ENCODE measurements at places on chromosomes 13 and 19.

GRCh38 chr19:4567584-4568071, 8.1 kb upstream of the SEMA6B start:
- no peak for DNase-seq

DNA sequence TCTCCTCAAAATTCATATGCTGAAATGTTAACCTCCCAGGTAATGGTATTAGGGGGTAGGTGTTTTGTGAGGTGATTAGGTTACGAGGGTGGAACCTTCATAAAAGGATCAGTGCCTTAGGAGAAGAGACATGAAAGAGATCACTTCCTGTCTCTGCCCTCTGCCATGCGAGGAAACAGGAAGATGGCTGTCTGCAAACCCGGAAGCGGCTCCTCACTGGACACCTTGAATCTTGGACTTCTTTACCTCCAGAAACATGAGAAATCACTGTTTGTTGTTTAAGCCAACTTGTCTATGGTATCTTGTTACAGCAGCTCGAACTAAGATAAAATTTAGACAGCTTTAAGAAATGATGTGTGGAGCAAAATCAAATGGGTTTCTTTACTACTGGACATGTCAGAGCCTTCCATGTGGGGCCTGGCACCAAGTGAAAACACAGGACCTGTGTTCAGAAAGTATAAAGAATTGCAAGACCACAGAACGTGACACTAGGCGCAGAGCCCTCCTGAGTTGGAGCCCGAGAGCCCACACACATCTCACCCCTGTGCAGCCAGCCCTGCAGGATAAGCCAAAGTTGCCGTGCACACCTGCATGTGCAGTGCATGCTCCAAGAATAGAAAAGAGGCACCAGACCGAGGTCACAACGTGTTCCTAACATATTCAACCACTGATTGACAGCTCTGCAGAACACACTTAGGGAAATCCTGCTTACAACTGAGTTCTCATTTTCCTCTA, 112.5 kb upstream of the UQCRFS1 start:
- DNase-seq = no peak

DNA sequence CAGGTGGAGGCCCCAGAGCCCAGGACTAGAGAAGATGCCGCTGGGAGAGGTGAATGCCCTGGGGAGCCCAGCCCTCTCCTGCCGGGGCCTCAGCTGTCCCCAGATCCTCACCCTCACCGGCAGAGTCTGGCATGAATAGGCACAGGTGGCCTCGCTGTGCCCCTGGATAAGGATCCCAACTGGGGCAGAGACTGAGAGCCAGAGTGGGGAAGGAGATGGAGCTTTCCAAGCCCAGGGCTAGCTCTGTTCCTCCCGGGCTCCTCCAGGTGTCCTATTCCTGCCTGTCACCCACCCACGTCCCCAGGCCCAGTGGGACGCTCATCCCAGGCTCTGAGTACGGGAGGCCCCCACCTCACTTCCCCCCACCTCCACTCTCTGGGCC, 16.5 kb downstream of the PRR36 start:
- DNase-seq = no peak

GRCh38 chr13:73610799-73611592, 523.2 kb downstream of the KLF12 start:
- DNase-seq = no peak

DNA sequence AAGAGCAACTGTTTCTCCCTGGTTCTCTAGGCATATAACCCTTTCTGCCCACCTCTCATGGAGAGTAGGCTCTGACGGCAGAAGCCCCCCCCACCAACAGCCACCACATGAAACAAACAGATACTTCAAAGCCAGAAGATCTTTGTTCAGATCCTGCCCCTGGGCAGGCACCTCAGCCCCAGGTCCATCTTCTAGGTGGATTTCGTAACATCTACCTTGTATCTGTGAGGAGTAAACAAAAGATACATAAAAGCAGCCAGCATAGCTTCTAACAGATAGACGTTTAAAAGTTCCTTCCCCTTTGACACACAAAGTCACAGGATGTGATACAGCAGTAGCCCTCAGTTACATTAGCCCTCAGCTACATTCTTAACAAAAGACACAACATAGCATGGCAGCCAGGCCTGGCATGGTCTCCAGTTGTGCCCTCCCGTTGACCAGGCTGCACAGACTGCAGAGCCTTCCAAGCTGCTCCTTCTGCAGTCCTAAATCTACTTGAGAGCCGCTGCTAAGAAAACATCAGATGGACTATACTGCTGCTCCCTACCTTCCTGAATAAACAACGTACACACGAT, 35.4 kb downstream of the BRD4 start:
- no peak for DNase-seq

DNA sequence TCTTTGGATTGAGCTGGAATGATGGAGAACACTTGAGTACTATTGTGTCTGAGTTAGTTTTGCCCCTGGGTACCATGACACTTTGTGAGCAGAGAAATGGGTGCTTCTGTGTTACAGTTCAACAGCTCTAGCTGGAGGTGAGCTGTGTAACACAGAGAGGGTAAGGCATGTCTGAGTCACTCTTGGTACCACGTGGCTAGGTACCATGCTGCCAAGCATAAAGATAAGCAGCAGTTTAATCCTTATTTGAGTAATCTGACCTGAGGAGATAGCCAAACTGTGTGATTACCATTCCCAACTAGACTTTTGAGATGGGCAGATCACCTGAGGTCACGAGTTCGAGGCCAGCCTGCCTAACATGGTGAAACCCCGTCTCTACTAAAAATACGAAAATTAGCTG, 122.0 kb downstream of the OLFM4 start:
- DNase-seq = no peak

- no peak for DNase-seq
Observed at GRCh38 chr19:31641591-31641990, 292.4 kb upstream of the TSHZ3 start.

- no peak for DNase-seq
Observed at GRCh38 chr19:31098836-31099235, 250.4 kb downstream of the TSHZ3 start.

GRCh38 chr13:84192125-84192524, 309.9 kb upstream of the SLITRK1 start:
- no peak for DNase-seq

GRCh38 chr13:96690998-96691397, 303.3 kb downstream of the OXGR1 start:
- no peak for DNase-seq

GRCh38 chr13:24618011-24618955, 61.9 kb upstream of the ATP12A start:
- DNase-seq = peak; percentile 53
